Smooth muscle cell of the brain vasculature (primary cell): ENCODE measurements at places on chromosomes 3 and 15.

DNA sequence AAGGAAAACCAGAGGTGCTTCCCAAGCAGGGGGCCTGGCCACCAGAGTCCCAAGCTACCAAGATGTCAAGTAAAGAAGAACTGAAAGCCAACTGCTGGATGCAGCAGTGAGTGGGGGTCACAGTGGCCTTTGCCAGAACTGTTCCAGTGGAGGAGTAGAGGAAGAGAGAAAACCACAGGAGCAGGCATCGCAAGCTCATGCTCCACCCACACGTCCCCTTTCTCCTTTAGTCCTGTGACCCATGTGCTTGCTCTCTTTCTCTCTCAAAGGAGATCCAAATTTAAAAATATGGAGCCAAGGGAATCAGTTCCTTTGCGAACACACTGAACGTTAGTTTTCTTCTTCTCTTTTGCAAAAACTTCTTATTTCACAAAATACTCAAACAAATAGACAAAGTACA lies 12.4 kb upstream of the ABHD2 start:
- no peak for DNase-seq

- no peak for DNase-seq
These were observed 189.9 kb upstream of the TSC22D2 start for GRCh38 chr3:150218236-150218635.

GRCh38 chr15:75067123-75067830 lies 43.9 kb downstream of the PPCDC start:
- no peak for DNase-seq

DNA sequence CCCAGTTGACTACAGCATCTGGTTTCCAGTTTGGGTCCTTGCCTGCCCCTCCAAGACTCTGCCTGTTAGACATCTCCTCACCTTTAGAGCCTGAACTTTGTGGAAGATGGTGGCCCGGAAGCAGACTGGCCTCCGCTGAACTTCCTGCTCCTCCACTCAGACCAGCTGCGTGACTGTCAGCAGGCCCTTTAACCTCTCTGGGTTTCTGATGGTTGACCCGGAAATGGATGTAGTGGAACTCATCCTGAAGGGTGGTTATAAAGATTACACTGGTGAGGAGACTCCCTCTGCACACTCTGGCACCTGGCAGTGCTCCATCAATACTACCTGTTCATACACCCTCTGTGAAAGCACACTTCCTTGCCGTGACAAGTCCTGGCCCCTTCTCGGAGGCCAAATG lies 151.9 kb upstream of the TLE3 start:
- DNase-seq: no peak

DNA sequence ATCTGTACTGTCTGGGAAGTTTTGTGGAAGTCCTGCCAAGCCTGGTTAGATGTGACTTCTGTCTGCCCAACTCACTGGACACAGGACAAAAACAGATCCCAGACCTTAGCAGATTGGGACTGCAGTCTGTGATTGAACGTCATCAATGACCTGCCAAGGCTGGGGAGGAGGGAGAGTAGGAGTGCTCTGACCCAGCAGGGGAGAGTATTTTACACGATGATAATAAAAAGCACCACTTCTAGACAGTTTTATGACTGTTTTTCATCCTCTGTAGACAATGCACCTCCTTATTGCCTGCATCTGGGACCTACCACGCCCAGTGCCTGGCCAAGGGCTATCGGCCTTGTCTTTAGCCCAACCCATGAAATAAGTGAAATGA lies 102.3 kb upstream of the NR2E3 start:
- no peak for DNase-seq

DNA sequence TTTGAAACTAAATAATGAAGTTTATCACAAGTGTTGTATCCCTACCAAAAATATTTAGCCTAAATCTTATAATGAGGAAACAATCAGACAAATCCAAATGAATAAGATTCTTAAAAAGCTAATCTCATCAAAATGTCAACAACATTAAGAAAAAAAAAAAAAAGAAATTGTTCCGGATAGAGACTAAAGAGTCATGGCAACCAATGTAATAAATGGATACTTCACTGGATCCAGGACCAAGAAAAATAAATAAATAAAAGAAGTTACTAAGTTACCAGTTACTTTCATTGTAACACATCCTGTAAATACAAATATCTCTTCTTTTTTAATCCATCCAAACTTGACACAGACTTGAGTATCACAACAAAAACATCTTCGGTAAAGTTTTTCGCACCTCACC lies 607 bp downstream of the MRPL47 start:
- no peak for DNase-seq

DNA sequence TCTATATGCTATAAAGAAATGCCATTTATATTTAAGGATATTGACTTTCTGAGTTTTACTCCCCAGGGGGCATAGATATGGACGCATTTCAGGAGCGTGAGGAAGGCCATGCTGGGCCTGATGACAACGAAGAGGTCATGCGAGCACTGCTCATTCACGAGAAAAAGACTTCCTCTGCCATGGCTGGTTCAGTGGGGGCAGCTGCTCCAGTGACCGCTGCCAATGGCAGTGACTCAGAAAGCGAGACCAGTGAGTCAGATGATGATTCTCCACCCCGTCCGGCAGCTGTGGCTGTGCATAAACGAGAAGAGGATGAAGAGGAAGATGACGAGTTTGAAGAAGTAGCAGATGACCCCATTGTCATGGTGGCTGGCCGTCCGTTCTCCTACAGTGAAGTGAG lies 38.4 kb downstream of the GTF2E1 start:
- peak; percentile 18 for DNase-seq

DNA sequence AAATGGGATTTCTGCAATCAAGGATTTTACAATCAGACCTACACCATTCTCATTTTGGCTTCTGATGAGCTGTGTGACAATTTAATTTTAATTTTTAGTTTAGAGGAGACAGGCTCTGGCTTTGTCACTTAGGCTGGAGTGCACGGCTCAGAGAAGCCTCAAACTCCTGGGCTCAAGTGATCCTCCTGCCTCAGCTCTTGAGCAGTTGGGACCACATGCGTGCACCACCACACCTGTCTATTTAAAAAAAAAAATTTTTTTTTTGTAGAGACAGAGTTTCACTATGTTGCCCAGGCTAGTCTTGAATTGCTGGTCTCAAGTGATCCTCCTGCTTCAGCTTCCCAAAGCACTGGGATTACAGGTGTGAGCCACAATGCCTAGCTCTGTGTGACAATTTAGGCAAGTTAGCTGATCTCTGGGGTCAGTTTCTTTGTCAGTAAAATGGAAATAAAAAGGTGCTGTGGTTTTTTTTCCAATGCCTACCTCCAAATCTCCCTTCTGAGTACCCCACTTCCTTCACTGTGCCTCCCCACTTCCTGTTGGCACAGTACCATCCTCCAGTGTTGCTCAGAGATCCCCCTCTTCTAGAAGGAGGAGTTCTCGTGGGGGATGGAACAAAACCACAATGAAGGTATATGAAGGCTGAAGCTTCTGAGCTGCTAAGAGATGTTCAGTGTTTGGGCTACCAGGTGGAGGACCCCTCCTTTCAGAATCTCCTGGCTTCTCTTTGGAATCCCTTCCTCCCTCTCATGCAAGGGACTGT lies 54.1 kb upstream of the GSK3B start:
- DNase-seq: no peak

DNA sequence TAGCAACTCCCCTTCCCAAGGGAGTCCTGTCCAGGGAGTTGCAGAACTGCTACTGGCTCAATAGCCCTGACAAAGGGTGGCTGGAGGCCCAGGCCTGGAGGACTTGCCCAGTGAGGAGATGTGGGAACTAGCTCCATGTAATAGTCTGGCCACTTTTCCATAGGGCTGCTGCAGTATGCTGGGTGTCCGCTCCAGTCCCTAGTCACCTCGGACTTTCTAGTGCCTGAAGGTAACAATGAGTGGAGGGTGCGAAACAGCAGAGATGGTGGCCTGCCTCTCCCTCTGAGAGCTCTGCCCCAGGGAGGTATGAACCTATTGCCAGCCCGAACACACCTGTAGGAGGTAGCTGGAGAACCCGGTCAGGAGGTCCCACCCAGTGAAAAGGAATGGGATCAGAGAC lies 42.0 kb upstream of the GCSAM start:
- no peak for DNase-seq

- no peak for DNase-seq
These were observed 28.5 kb downstream of the FBLN2 start for GRCh38 chr3:13577181-13578121.

GRCh38 chr3:99172736-99173657 lies 271.5 kb upstream of the DCBLD2 start:
- peak; percentile 45 for DNase-seq

DNA sequence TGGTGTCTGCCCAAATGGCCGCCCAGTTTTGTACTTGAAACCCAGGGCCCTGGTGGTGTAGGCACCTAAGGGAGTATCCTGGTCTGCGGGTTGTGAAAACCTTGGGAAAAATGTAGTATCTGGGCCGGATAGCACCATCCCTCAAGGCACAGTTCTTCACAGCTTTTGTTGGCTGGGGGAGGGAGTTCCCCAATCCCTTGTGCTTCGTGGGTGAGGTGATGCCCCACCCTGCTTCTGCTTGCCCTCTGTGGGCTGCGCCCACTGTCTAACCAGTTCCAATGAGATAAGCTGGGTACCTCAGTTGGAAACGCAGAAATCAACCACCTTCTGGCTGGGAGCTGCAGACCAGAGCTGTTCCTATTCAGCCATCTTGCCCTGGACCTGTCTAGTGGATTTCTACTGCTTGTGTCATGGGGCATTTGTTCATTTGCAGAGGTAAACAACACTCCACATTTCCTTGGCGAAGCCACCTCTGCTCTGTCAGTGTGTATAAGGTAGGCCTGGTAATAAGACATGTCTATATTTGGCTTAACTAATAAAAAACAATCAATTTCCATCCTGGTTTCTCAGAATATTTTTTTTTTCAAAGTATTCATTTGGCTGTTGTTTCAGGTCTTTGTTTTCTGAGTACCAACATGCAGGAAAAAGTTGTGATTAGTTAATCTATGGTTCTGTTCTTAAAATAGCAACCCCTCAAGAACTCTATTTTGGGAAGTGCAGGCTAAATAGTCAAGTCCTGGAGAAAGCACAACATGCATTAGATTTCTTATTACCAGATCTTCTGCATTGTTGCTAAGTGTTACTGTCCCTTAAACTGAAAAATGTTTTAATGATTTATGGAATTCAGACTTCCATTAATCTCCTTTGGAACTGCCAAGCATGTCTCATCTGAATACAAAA lies 304.3 kb downstream of the ZIC1 start:
- no peak for DNase-seq

DNA sequence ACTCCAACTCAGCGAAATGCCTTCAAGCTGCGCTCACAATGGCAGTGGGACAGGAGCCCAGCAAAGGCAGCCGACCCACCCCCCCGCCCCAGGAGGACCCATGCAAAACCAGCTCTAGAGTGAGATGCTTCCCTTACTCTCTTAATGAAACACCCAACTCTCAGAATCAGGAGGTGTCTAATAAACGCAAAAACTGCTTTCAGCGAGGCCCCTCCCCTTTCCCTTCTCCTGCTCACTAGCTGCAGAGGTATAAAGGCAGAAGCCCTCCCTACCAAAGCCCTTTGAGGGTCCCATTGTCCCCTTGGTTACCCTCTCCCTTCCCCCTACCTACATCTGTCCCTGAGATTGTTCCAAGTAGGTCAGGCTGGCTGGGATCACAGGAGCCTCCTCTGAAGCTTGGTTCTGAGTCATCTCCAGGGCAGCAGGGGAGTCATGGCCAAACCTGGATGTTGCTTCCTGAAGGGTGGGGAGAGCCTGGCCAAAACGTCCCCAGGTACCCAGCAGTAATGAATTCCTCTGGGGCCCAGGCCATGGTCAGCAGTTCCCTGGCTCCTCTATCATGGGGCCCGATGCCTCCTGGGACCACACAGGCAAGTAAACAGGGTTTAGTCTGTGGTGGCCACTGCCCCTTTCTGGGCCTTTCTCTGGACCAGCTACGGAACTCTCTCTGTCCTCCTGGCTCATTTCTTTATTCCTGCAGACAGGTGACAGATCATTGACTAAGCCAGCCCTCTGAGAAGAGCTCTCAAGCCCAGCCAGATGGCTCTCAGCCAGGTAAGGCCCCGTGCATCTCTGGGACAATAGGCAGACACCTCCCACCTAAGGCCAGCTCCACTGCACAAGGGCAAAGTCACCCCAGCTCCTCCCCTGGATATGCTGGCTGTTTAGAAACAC lies 8.6 kb downstream of the KLHL25 start:
- DNase-seq: no peak

- no peak for DNase-seq
These were observed 2.5 kb upstream of the HHLA2 start for GRCh38 chr3:108293858-108294257.

- DNase-seq: no peak
These were observed 87.0 kb downstream of the RAB11A start for GRCh38 chr15:65956307-65956706.

- no peak for DNase-seq
These were observed 1.5 kb downstream of the NLGN1 start for GRCh38 chr3:173399044-173399443.

GRCh38 chr3:132549890-132550578 lies 47.0 kb upstream of the ACKR4 start:
- DNase-seq: no peak

DNA sequence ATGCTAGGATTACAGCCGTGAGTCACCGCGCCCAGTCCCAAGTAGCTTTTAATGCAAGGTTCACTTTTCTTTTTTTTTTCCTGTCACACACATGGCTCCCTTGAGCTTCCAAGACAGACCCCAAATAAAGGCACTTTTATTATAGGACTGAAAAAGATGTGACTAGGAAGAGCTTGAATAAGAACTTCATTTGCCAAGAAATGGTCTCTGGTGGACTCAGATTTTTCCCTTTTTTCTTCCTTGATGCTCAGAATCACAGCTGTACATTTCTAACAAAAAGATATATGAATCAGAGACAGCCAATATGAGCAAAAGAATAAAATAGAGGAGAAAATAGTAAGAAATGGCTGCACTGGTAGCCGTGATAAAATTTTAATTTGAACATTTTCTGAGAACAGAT lies 337.2 kb downstream of the MAGI1 start:
- DNase-seq: no peak

- DNase-seq: no peak
These were observed 43.9 kb downstream of the NR2C2 start for GRCh38 chr3:14991151-14991742.

- no peak for DNase-seq
These were observed 22.4 kb upstream of the SMAD6 start for GRCh38 chr15:66679657-66680108.

GRCh38 chr3:16828815-16829214 lies 55.9 kb upstream of the PLCL2 start:
- peak; percentile 9 for DNase-seq

DNA sequence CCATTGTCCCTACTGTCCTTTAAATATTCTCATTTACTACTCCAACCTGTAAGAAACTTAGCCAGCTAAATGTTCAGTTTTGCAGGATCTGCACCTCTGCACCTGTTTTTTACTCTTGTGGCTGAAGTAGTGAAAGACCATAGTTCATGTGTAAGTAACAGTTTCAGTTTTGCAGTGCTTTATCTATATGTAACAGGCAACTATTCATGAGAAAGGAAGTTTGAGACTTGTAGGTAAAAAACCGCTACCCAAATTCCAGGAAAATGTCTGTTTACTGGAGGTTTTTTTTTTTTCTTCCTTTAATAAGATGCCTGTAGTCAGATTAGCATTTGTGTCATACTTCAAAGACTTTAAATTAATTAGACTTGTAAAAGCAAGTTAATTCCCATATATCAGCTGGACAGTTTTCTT lies 25.4 kb upstream of the MBNL1 start:
- DNase-seq: no peak

GRCh38 chr3:115698851-115699591 lies 75.7 kb downstream of the GAP43 start:
- DNase-seq: no peak

- no peak for DNase-seq
These were observed 101.9 kb upstream of the GALNT15 start for GRCh38 chr3:16072420-16073110.
